ENCODE measurements at places on chromosomes 6 and 20. TPM values are rescaled to one million over a fixed set of nuclear protein-coding genes. Genes with fewer than 3 reads are reported as not detected.

GRCh38 chr6:170139531-170139930 lies 151.3 kb downstream of the DLL1 start:
- H3K4me3 ChIP-seq, result no peak overlapping the region
- DNase-seq, result no peak
- peaks cover 2% of the 10 kb centered on the region for H3K4me1 ChIP-seq
- peaks cover 5% of the 10 kb centered on the region for H3K27me3 ChIP-seq
- H3K27ac ChIP-seq, result no peak overlapping the region
- peaks cover 14% of the 10 kb centered on the region for H3K36me3 ChIP-seq

- no peak for DNase-seq
- H3K36me3 ChIP-seq, result no peaks in the 10 kb centered on the region
- H3K4me3 ChIP-seq, result no peak overlapping the region
- H3K4me1 ChIP-seq, result no peaks in the 10 kb centered on the region
Observed at GRCh38 chr6:150196942-150197745, 54.3 kb downstream of the PPP1R14C start.

GRCh38 chr20:64149141-64149540 lies 15.1 kb upstream of the MYT1 start:
- H3K27ac ChIP-seq, result no peak overlapping the region
- H3K36me3 ChIP-seq, result peaks cover 2% of the 10 kb centered on the region
- no peaks in the 10 kb centered on the region for H3K27me3 ChIP-seq

The HAO1 gene
- not detected for total RNA-seq

DNA sequence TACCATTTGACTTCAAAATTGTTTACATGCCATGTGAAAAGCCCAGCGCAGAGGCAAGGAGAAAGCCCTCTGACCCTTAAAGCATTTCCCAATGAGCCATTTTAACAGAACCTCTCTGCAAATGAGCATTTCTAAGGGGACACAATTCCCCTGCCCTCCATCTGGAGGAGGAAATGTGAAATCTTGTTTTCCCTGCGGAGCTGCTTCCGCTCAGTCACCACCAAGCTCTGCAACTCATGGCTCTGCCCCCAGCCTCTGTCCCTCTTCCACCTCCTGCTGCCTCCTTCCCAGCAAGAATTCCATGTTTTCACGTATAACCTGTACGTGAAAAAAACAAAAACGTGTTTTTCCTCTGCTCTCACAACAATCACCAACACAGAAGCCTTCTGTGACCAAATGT lies 12.3 kb downstream of the RIN2 start:
- H3K27ac ChIP-seq, result no peak overlapping the region
- H3K4me1 ChIP-seq, result no peaks in the 10 kb centered on the region
- no peak for DNase-seq
- H3K36me3 ChIP-seq, result no peaks in the 10 kb centered on the region
- H3K4me3 ChIP-seq, result no peak overlapping the region
- H3K27me3 ChIP-seq, result no peaks in the 10 kb centered on the region

DNA sequence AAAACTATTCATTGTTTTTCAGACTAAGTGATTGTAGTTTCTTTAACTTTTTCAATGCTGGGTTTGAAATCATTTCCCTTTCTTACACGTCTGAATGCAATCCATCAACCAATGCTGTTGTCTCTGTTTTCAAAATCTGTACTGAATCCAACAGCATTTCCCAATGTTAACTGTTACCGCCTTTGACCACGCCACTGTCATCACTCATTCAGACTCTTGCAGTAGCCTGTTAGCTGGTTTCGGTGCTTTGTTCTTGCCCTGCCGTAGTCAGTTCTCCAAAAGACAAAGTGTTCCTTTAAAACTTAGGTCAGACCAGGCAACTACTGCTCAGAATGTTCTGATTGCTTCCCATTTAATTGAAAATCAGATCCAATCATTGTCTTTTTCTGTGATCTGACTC lies 131.3 kb downstream of the PLCB4 start:
- H3K27ac ChIP-seq, result no peak overlapping the region
- no peaks in the 10 kb centered on the region for H3K36me3 ChIP-seq
- DNase-seq, result no peak
- H3K4me1 ChIP-seq, result no peaks in the 10 kb centered on the region
- no peaks in the 10 kb centered on the region for H3K27me3 ChIP-seq

- peaks cover 41% of the 10 kb centered on the region for H3K4me1 ChIP-seq
- H3K4me3 ChIP-seq, result no peak overlapping the region
- no peaks in the 10 kb centered on the region for H3K27me3 ChIP-seq
- H3K36me3 ChIP-seq, result peaks cover 7% of the 10 kb centered on the region
Observed at GRCh38 chr6:26223228-26223627, 136.0 kb downstream of the HFE start.

- DNase-seq, result no peak
- H3K27ac ChIP-seq, result no peak overlapping the region
- H3K4me3 ChIP-seq, result no peak overlapping the region
Observed at GRCh38 chr20:58542411-58543095, 27.4 kb upstream of the APCDD1L start.

GRCh38 chr20:37598100-37598543 lies 70.4 kb upstream of the BLCAP start:
- H3K36me3 ChIP-seq, result no peaks in the 10 kb centered on the region
- no peaks in the 10 kb centered on the region for H3K4me1 ChIP-seq
- peaks cover 30% of the 10 kb centered on the region for H3K27me3 ChIP-seq
- no peak overlapping the region for H3K4me3 ChIP-seq

DNA sequence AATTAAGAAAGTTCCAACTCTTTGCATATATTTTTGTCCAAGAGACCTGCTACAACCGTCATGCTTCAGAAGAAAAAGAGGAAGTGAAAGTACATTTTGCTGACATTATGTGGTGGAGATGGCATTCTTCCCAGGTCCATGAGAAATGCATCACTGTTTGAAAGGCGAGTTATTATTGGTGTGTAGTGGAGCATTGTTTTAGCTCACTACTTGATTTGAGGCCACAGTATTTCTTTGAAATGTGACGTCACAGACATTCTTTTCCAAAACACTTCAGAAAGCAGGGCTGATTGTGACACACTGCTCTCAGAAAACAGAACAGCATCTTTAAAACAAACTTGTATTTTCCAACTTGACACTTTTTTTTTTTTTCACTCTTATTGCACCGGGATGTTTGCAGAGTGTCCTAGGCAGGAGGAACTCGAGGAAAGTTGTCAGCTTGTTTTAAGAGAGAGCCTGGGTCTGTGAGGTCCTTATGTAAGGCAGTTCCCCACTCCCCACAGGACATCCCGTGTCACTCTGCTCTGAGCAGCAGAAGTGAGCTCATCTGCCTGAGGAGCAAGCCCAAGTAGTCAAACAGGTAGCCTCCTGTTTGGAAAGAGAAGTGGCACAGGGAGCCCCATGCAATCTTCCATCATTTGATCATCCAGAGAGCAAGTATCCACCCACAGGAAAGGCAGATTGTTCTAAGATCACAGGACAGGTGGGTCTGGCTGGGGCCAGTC lies 1.1 kb downstream of the SPTLC3 start:
- DNase-seq, result no peak
- peaks cover 21% of the 10 kb centered on the region for H3K4me1 ChIP-seq
- peak overlapping the region; percentile 42 for H3K4me3 ChIP-seq
- H3K27me3 ChIP-seq, result peaks cover 2% of the 10 kb centered on the region

- no peaks in the 10 kb centered on the region for H3K27me3 ChIP-seq
- H3K27ac ChIP-seq, result no peak overlapping the region
- no peaks in the 10 kb centered on the region for H3K36me3 ChIP-seq
- no peak for DNase-seq
- no peak overlapping the region for H3K4me3 ChIP-seq
- peaks cover 2% of the 10 kb centered on the region for H3K4me1 ChIP-seq
Observed at GRCh38 chr6:143332153-143332845, 118.2 kb downstream of the ADAT2 start.

The C6orf58 gene
- not detected for total RNA-seq

The DUSP15 gene
- total RNA-seq, result not detected

The GPR63 gene
- 1.6 TPM for total RNA-seq

- H3K27me3 ChIP-seq, result no peaks in the 10 kb centered on the region
- no peak overlapping the region for H3K27ac ChIP-seq
- H3K36me3 ChIP-seq, result peaks cover 49% of the 10 kb centered on the region
Observed at GRCh38 chr6:47581591-47581990, 104.0 kb downstream of the CD2AP start.

The CDSN gene
- not detected for total RNA-seq

GRCh38 chr6:90350689-90351554 lies 54.3 kb upstream of the BACH2 start:
- peaks cover 25% of the 10 kb centered on the region for H3K4me1 ChIP-seq
- H3K27me3 ChIP-seq, result no peaks in the 10 kb centered on the region
- peak; percentile 69 for DNase-seq
- peak overlapping the region; percentile 73 for H3K27ac ChIP-seq
- peak overlapping the region; percentile 27 for H3K4me3 ChIP-seq

The GTSF1L gene
- not detected for total RNA-seq

DNA sequence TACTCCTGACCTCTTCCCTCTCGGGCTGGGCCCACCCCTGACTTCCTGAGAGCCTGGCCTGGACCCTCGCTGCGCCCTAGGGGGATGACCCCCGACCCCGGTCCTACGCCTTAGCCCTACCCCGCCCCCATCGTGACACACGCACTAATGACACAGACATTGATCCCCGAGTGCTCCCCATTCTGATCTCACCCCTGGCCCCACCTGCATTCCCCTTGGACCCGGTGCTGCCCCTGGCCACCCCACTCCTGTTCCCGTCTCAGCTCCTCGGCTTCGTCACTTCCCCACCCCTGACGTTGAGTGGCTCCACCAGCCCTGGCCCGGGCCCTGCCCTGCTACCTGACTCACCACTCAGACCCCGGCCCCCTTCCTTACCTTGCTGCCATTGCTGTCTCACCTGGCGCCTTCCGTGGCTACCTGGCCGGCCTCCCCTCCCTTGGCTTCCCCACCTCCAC lies 12.1 kb downstream of the RBCK1 start:
- peaks cover 26% of the 10 kb centered on the region for H3K4me1 ChIP-seq
- DNase-seq, result no peak
- H3K27ac ChIP-seq, result no peak overlapping the region
- no peaks in the 10 kb centered on the region for H3K27me3 ChIP-seq

The SPATS1 gene
- not detected for total RNA-seq

GRCh38 chr6:52136934-52137467 lies 49.2 kb upstream of the IL17A start:
- no peak overlapping the region for H3K27ac ChIP-seq
- no peak overlapping the region for H3K4me3 ChIP-seq
- peaks cover 26% of the 10 kb centered on the region for H3K27me3 ChIP-seq
- no peaks in the 10 kb centered on the region for H3K36me3 ChIP-seq
- no peak for DNase-seq
- H3K4me1 ChIP-seq, result no peaks in the 10 kb centered on the region

DNA sequence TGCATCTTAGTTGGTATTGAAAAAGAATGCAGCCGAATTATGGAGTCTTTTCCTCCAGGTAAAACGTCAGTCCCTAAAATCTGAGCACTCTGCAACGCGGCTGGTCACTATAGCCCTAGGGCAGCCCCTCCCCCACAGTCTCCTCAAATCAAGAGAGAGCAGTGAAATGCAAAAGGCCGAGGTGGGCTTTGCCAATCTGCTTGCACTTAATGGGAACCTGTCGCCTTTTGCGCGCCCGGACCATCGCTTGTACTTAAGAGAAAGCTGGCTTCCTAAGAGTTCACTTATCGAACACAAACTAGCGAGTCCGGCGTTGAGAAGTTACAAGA lies 447 bp downstream of the MCM3 start:
- DNase-seq, result peak; percentile 60
- no peak overlapping the region for H3K27ac ChIP-seq
- no peak overlapping the region for H3K4me3 ChIP-seq
- H3K27me3 ChIP-seq, result no peaks in the 10 kb centered on the region
- H3K4me1 ChIP-seq, result peaks cover 52% of the 10 kb centered on the region

- no peaks in the 10 kb centered on the region for H3K4me1 ChIP-seq
- no peak overlapping the region for H3K27ac ChIP-seq
- H3K4me3 ChIP-seq, result no peak overlapping the region
- peaks cover 2% of the 10 kb centered on the region for H3K27me3 ChIP-seq
Observed at GRCh38 chr6:46784535-46784934, 8.7 kb upstream of the MEP1A start.

DNA sequence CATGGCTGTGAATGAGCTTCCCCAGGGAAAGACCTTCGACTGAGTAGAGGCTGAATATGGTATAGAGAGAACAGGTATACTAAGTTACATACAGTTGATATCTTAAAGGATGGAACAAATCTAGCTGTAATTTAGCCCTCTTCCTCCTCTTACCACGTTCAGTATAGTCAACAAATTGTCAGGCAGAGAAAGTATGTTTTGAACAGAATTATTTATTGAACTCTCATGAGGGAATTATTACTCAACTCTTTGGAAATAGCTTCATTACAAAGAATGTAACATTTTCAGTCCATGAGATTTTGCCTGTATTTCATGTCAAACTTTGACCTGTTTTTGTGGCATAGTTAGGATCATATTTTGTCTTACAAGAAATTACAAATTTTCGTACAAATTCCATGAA lies 63.0 kb downstream of the SH3BGRL2 start:
- no peak for DNase-seq
- H3K36me3 ChIP-seq, result no peaks in the 10 kb centered on the region
- no peaks in the 10 kb centered on the region for H3K27me3 ChIP-seq

DNA sequence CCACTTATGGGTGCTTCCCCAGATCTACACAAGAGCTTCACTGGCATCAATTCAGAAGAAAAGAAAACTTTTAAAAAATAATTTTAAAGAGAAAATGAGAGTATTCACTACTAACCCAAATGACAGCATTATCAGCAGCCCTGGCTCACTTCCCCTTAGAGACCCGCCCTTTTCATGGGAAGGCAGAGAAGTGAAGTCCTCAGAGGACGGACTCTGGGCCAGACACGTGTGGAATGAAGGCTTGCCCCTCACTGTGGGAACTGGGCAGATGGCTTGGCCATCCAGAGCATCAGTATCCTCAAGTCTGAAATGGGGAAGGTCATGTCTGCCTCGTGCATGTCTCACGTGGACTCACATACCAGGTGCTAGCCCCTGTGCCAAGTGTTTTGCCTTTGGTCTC lies 63.5 kb downstream of the JAG1 start:
- no peak overlapping the region for H3K4me3 ChIP-seq
- no peaks in the 10 kb centered on the region for H3K4me1 ChIP-seq
- no peak overlapping the region for H3K27ac ChIP-seq
- H3K36me3 ChIP-seq, result peaks cover 6% of the 10 kb centered on the region
- H3K27me3 ChIP-seq, result no peaks in the 10 kb centered on the region

GRCh38 chr6:14598017-14598864 lies 480.7 kb downstream of the CD83 start:
- no peak overlapping the region for H3K27ac ChIP-seq
- no peaks in the 10 kb centered on the region for H3K36me3 ChIP-seq
- DNase-seq, result no peak
- H3K27me3 ChIP-seq, result peaks cover 5% of the 10 kb centered on the region
- H3K4me3 ChIP-seq, result no peak overlapping the region

The EYA2 gene
- not detected for total RNA-seq

The HSPA1B gene
- 87.1 TPM for total RNA-seq

DNA sequence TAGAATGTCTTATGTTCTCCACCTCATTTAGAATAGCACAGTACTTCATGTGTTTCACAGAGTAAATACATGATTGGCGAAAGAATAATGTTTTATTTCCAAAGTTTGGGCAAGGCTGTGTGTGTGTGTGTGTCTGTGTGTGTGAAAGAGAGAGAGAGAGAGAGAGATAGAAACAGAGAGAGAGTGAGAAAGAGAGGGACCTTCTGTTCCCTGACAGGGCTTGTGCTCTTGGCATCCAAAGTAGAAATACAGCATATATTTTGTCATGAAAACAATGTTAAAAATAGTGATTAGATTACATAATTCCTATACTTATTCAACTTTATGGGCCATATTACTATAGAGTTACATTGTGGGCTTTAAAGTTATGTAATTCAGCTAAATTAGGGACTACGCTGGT lies 201.2 kb downstream of the KIF6 start:
- H3K36me3 ChIP-seq, result no peaks in the 10 kb centered on the region
- H3K27me3 ChIP-seq, result peaks cover 3% of the 10 kb centered on the region
- DNase-seq, result no peak
- no peak overlapping the region for H3K27ac ChIP-seq
- no peaks in the 10 kb centered on the region for H3K4me1 ChIP-seq
